ENCODE measurements at places on chromosomes 4 and X. TPM values are rescaled to one million over a fixed set of nuclear protein-coding genes. Genes with fewer than 3 reads are reported as not detected.

GIMD1 gene
- total RNA-seq = not detected

ADH7 gene
- total RNA-seq = not detected

FAT4 gene
- total RNA-seq = 7.5 TPM

MAGEA4 gene
- not detected for total RNA-seq

Data from epithelial cell of alveolus of lung (primary cell).